ENCODE measurements at places on chromosomes 3 and 15.
A peak's percentile ranks its signal among the peaks of the same experiment; 100 is the strongest.

DNA sequence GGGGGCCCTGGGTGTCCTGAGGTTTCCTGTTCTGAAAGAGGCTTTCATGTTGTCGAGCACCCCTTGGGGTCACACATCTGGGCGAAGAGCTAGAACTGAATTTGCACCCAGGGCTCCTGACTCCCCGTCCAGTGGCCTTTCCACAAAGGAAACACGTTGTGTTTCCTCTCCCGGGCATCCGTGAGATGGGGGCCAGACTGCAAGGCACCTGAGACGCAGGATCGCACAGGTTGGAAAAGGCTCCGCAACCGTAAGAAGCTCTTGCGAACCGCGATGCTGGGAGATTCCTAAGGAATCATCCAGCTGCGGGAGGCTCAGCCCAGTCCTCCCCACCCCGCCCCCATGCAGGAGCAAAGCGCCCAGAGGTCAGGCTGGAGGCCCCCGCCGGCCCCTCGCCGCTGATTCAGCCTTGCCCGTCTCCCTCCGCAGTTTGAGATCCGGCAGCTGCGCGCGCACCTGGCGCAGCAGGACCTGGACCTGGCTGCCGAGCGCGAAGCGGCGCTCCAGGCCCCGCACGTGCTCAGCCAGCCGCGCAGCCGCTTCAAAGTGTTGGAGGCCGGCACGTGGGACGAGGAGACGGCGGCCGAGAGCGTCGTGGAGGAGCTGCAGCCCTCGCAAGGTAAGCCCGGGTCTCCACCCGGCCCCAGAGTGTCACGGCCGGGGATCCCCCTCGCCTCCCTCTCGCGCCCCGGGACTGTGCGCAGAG is 119.6 kb downstream of the ETFA start:
- no peak for DNase-seq

DNA sequence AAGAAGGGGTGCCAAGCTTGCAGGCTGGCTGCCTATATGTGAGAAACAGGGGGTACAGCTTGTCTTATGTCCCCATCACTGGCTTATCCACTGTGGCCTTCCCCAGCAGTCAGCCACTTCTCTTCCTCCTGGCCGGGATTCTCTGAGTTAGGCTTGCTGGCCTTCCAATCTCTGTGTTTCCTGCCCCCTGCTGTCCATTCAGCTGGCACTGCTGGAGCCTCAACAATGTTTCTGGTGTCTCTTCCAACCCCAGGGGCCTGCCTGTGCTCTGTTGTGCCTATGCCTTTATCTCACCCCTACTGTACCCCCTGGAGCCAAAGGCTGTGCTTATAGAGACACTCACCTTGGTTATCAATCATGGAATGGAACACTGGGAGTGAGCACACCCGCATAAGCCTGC is 36.5 kb downstream of the ANAPC13 start:
- DNase-seq: peak; percentile 33

DNA sequence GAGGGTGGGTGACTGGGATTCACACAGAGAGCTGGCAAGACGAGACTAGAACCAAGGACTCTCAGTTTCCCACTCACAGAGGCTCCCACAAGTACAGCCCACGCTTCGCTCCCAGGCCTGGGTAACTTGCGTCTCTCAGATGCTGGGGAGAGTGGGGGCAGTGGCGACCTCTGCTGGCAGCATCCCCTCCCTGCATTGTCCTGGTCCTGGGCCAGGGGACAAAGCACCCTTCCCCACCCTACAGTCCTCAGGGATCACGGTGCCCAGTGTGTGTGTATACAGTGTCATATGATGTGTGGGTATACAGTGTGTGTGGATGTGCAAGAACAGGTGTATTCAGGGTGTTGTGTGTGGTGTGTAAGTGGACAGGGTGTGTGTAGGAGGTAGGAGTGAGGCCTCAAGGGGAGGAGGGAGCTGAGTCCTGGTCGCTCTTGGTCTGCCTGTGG is 12.8 kb downstream of the VILL start:
- DNase-seq: peak; percentile 33

GRCh38 chr15:100898152-100898490 is 18.5 kb downstream of the ALDH1A3 start:
- DNase-seq: no peak

DNA sequence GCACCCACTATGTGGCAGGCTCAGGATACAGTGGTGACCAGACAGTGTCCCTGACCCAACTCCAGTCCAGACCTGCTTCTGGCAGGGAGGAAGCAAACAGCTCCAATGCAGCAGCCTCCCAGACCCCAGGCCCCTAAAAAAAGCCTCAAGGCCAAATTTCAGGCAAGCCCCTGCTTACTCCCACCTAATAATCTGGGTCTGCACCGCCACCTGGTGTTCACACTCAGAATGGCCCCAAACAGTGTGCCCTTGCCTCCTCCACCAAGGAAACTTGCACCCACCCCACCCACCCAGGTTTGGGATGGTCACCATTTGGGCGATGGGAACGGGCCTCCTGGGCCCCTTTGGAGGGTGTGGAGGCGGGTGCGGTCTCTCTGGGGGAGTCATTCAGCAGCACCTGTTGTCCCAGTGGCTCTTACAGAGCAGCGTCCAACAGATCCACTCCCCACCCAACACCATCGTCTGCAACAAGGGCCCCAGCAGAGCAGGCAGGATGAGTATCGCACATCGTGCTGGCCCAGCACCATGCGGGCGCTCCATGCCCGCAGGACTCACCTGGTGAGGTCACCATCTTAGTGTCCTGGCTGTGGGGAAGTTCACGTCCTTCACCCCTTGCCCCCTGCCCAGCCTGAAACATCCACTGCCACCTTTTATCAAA is 17.3 kb downstream of the C3orf18 start:
- peak; percentile 29 for DNase-seq

DNA sequence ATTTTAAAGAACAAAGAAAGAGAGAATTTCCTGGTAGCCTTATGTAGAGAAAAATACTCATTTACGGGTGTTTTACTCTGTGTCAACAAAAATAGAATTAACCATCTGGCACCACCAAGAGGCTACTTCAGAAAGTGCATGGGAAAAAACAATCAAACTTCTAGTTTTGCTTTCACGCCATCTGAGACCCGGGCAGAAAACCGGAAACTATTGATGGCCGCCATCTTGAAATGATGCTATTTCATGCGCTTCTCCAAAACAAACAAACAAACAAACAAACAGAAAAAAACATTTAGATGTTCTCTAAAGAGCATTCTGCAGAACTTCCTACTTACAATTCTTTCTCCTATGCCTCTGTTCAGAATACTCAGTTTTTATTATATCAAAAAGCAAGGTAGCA is 49.4 kb upstream of the SYNPR start:
- DNase-seq: peak; percentile 62

DNA sequence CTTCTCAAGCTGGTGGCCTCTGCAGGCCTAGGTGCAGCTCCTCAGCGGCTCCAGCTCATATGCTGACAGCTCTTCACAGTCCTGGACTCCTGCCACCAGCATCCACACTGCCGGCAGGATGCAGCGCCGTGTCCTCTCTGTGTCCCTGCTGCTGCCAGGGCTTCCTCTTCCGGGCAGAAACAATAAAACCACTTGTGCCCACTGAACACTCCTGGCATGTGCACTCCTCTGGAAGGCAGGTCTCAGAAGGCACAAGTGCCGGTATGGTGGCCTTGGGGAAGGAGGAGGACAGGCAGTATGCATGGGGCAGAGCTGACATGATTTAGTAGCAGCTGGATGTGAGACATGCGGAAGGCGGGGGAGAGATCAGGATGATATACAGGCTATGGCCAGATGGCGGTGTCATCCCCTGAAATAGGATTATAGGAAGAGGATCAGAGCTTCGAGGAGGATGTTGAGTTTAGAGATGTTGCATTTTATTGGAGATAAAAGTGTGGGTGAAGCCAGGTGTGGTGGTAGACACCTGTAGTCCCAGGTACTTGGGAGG is 7.5 kb upstream of the MAN2A2 start:
- peak; percentile 48 for DNase-seq

GRCh38 chr3:37625690-37626360 is 235.9 kb upstream of the CTDSPL start:
- peak; percentile 22 for DNase-seq

- DNase-seq: no peak
Observed at GRCh38 chr3:66997560-66998112, 471 bp upstream of the KBTBD8 start.

GRCh38 chr15:93894438-93895036 is 336.8 kb upstream of the MCTP2 start:
- no peak for DNase-seq

- DNase-seq: peak; percentile 45
Observed at GRCh38 chr15:29139540-29140459, 129.8 kb downstream of the NSMCE3 start.

GRCh38 chr3:148748283-148748682 is 50.6 kb downstream of the AGTR1 start:
- DNase-seq: no peak

DNA sequence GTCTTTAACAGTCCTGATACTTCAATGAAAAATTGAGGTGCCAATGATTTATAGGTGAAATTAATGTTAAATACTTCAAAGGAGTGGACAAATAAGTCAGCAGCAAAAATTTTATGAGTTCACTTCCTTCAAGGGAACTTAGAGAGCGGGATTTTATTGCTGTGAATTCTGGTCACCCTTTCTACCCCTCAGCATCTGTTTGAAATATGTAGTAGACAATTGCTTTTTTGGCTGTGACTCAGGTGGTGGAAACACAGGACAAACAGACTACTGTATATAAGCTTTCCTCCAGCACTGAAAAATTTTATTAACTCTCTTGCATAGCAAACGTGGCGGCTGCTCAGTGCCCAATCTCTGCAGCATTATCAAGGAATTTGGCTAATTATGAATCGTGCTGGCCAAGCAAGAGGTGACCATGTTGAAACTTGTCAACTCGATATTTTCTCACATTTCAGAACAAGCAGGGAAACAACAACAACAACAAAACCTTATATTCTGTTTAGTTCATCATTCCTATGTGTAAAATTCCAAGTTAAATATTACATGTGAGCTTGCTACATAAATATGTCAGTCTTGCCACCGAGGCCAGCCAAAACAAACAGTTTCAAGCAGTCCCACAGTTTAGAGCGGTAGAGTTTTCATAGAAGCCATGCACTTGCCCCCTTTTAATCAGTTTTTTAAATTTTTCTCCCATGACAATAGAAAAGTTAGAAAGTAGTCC is 420.2 kb downstream of the FOXP1 start:
- peak; percentile 41 for DNase-seq

GRCh38 chr3:60758171-60758570 is 493.1 kb downstream of the FHIT start:
- DNase-seq: no peak

- no peak for DNase-seq
Observed at GRCh38 chr3:175211466-175211865, 352.3 kb downstream of the NAALADL2 start.

DNA sequence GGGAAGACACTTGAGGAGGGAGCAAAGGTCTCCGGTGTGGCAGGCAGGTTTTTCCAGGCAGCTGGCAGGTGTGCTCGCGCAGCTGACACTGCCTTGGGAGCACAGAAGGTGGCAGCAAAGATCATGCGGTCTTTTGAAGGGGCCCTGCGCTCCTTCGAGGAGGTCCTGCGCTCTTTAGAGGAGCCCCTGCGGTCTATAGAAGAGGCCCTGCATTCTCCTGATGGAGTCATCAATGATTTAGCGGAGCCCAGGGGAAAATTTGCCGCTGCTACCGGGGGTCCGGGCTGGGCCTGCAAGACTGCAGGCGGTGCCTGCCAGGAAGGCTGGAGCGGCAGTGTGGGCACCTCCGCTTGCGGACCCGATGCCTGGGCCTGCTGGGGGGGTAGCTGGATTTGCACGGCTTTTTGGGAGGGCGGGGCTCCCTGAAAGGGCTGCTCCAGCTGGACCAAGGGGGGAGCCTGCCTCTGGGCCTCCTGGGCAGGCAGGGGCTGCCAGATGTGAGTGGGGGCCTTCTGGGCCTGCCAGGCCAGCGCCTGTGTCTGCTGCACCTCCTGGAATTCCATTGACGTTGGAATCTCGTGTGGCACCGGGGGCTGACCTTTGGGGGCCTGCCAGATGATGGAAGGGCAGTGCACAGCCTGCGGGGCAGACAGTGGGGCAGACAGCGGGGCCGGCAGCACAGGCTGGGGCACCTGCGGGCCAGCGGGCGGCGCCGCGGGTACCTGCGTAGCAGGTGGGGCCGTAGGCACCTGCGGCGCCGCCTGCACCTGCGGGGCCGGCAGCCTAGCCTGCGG is 2.1 kb downstream of the MAGEL2 start:
- DNase-seq: no peak

DNA sequence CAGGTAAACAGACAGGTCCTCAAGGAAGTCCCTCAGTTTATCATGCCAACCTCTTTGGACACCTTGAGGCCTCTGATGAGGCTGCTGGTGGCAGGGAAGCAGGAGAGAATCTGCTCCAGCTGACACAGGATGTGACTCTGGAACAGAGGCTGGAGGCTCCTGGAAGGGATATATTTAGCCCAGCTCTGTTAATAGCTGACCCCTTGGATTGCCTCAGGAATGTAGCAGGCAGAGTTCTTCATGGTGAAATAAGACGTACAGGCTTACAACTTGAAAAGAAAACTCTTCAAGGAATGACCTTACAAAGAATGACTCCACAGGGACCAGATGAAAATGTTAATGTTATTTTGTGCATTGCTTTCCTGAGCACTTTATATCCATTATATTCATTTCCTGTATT is 90.5 kb downstream of the AQP9 start:
- DNase-seq: peak; percentile 94

GRCh38 chr3:76965122-76965725 is 74.7 kb upstream of the ROBO2 start:
- peak; percentile 2 for DNase-seq

DNA sequence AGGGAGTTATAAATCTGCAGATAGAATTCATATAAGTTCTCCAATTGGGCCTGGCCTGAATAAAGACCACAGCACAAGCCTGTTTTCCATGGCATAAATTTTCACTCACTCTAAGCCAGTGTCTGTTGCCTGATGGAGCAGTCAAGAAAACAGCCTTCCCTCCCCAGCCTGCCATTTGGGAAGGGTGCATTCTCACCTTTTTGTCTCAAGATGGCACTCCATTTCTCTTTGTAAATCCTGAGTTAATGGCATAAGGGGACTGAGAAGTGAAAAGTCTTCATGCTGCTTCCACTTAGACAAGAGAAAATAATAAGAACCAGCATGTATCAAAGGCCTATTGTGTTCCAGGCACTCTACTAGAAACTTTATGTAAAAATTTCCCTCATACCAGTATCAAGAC is 115.6 kb upstream of the MANF start:
- no peak for DNase-seq

DNA sequence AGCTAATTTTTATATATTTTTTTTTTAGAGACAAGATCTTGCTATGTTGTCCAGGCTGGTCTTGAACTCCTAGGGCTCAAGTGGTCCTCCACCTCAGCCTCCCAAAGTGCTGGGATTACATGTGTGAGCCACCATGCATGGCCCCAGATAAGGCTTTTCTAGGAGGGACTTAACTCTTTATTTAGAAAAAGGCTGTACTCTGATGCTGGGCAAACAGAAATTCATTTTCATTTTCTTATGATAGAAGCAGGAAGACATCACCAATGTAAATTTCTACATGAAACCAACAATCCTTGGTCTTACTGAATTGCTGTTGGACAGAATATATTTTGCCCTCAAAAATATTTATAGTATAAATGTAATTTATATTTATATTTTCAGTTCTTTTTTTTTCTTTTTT is 9.6 kb downstream of the NIPA1 start:
- DNase-seq: no peak

- no peak for DNase-seq
Observed at GRCh38 chr3:66381626-66382025, 119.2 kb downstream of the LRIG1 start.
